Activated naive CD4-positive, alpha-beta T cell treated with anti-CD3 and anti-CD28 coated beads for 36 hours (primary cell): ENCODE measurements at places on chromosomes 3 and 15. TPM values are rescaled to one million over a fixed set of nuclear protein-coding genes. Genes with fewer than 3 reads are reported as not detected.

DNA sequence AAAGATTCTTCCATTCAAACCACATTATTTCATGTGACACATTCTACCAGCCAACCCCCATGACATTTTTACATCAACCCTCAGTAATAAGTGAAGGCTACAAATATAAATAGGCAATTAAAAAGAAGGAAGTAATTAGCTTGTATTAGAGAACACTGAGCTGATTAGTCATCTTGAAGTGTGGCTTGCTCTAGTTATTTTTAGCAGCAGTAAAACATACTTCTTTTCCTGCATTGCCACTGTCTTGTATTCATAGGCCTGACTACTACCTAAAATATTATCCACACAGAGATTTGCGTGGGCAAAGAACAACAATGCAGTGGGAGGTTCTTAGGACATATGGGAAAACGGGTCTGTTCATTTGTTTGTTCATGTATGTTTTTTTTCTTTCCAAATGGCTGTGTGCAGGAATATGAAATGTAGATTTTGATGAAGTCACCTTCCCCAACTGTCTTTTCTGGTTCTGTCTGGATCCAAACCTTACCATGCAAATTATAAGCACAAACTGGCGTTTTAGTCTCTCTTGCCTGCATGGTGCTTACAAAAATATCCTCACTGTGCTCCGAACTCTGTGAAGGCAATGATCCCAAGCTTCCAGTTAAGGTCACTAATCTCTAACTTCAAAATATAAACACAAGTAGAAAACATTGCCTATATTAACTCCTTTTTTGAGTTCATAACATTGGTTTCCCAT, 31.5 kb upstream of the TM4SF4 start:
- H3K36me3 ChIP-seq, result no peaks in the 10 kb centered on the region
- no peak for DNase-seq
- no peaks in the 10 kb centered on the region for H3K4me1 ChIP-seq
- no peak overlapping the region for H3K27ac ChIP-seq

GRCh38 chr3:1456781-1457311, 364.0 kb downstream of the CNTN6 start:
- H3K36me3 ChIP-seq, result no peaks in the 10 kb centered on the region
- H3K4me1 ChIP-seq, result no peaks in the 10 kb centered on the region
- H3K27me3 ChIP-seq, result no peaks in the 10 kb centered on the region
- DNase-seq, result no peak

DNA sequence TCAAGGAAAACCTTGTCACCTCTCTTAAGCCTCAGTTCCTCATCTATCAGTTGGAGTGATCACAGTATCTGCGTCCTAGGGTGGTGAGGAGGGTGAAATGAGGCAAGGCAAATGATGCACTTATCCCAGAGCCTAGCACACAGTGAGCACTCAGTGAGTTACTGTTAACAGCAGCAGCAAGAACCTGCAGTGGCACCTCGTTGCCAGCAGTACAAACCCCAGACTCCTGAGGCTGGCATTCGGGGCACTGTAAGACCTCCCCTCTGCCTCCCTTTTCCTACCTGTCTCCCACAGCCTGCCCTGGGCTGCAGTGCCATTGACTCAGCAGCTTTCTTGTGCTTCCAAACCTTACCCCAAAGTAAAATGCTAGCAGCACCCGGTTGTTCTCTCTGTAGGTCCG, 82.9 kb upstream of the EIF1B start:
- H3K36me3 ChIP-seq, result peaks cover 4% of the 10 kb centered on the region
- no peak for DNase-seq
- H3K27me3 ChIP-seq, result no peaks in the 10 kb centered on the region
- H3K4me1 ChIP-seq, result no peaks in the 10 kb centered on the region
- no peak overlapping the region for H3K4me3 ChIP-seq
- no peak overlapping the region for H3K27ac ChIP-seq

- H3K36me3 ChIP-seq, result no peaks in the 10 kb centered on the region
- H3K27ac ChIP-seq, result no peak overlapping the region
- no peaks in the 10 kb centered on the region for H3K4me1 ChIP-seq
These were observed 65.8 kb downstream of the SCN5A start for GRCh38 chr3:38583688-38584087.

- H3K4me1 ChIP-seq, result no peaks in the 10 kb centered on the region
- H3K4me3 ChIP-seq, result no peak overlapping the region
- no peak for DNase-seq
- no peaks in the 10 kb centered on the region for H3K36me3 ChIP-seq
- H3K27ac ChIP-seq, result no peak overlapping the region
- peaks cover 5% of the 10 kb centered on the region for H3K27me3 ChIP-seq
These were observed 39.3 kb downstream of the RHCG start for GRCh38 chr15:89457086-89457485.

GRCh38 chr3:15512166-15512565, 9.3 kb downstream of the COLQ start:
- H3K4me1 ChIP-seq, result no peaks in the 10 kb centered on the region

- H3K36me3 ChIP-seq, result peaks cover 5% of the 10 kb centered on the region
- no peak overlapping the region for H3K4me3 ChIP-seq
- no peaks in the 10 kb centered on the region for H3K27me3 ChIP-seq
- DNase-seq, result no peak
- no peaks in the 10 kb centered on the region for H3K4me1 ChIP-seq
These were observed 543.7 kb downstream of the FHIT start for GRCh38 chr3:60707452-60708020.

DNA sequence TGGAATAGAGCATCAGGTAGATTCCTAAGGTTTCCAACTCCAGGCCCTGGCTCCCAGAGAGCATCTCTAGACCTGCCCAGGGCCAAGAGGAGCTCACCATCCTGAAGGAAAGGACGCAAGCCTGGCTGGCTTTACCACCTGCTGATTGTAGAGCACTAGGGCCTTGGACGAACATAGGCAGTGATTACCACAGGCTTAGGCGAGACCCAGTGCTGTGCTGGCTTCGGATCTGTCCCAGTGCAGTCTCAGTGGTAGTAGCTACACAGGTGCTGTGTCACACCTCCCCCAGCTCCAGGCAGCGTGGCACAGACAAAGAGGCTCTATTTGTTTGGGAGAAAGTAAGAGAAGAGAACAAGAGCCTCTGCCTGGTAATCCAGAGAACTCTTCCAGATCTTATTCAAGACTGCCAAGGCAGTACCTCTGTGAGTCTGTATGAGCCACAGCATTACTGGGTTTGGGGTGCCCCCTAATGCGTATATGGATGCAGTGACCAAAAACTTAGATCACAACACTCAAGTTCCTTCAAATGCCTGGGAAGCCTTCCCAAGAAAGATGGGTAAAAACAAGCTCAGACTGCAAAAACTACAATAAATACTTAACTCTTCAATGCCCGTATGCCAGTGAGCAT, 25.4 kb downstream of the ISG20 start:
- H3K27me3 ChIP-seq, result peaks cover 2% of the 10 kb centered on the region
- peak; percentile 78 for DNase-seq
- no peak overlapping the region for H3K27ac ChIP-seq
- peaks cover 31% of the 10 kb centered on the region for H3K4me1 ChIP-seq
- H3K36me3 ChIP-seq, result no peaks in the 10 kb centered on the region

DNA sequence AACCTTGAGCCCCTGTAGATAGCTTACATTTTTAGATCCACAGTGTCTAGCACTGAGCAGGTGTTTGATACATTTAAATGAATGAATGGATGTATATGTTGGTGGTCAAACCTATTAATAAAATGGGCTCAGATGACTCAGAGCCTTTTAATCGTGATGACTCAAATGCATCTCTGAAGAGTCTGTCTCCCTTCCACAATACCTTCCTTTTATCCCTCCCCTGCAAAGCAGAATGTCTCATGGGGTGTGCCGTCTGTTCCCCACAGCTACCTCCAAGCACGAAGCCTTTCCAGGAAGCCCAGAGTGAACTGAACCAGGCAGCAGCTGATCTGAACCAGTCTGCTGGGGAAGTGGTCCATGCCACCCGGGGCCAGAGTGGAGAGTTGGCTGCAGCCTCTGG, 303.5 kb upstream of the TPM1 start:
- no peak overlapping the region for H3K27ac ChIP-seq
- H3K4me3 ChIP-seq, result no peak overlapping the region
- peaks cover 5% of the 10 kb centered on the region for H3K27me3 ChIP-seq
- no peaks in the 10 kb centered on the region for H3K4me1 ChIP-seq

DNA sequence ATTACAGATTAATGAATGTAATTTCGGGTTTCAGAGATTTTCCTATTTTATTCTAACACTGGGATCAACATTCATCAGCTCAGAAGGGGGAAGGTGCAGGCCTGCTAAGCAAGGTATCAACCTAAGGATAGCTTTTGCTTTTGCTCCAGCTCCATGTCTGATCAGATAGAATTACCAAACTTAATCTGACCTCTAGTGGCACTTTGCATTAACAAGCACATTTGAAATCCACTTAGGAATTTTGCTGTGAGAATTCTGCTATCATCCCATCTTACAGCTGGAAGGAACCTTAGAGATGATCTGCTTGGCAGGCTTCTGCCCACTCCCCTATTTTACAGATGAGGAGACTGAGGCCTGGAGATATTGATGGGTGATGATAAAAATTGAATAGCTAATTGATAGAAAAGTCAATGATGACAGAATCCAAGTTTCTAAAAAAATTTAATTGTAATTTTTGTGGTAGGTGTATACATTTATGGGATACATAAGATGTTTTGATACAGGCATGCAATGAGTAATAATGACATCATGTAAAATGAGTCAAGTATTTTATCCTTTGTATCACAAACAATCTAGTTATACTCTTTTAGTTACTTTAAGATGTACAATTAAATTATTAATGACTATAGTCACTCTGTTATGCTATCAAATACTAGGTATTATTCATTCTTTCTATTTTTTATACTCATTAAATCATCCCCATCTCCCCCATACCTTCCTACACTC, 209.2 kb upstream of the ZPLD1 start:
- peak; percentile 12 for DNase-seq
- no peaks in the 10 kb centered on the region for H3K36me3 ChIP-seq
- peaks cover 39% of the 10 kb centered on the region for H3K4me1 ChIP-seq
- no peak overlapping the region for H3K4me3 ChIP-seq
- H3K27me3 ChIP-seq, result no peaks in the 10 kb centered on the region

DNA sequence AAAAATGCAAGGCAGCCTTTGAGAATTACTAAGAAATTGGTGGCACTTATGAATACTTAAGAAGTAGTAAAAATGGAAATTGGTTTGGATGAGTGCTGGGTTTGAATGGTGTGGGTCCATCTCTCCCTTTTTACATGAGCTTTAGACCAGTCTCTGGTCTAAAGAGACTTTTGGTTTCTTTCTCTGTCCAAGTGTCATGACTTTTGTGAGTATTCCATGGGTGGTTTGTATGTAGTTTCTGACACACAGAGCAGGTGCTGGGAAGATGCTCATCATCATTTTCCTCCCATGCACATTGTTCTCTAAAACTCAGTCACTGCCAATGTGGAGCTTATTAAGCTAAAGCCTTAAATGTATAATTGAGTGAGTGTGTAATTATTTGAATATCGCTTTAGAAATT, 63.5 kb downstream of the KAT2B start:
- peaks cover 23% of the 10 kb centered on the region for H3K4me1 ChIP-seq
- no peak overlapping the region for H3K4me3 ChIP-seq
- no peak overlapping the region for H3K27ac ChIP-seq
- no peaks in the 10 kb centered on the region for H3K36me3 ChIP-seq
- H3K27me3 ChIP-seq, result no peaks in the 10 kb centered on the region
- DNase-seq, result no peak

- H3K4me3 ChIP-seq, result no peak overlapping the region
- H3K4me1 ChIP-seq, result no peaks in the 10 kb centered on the region
- no peaks in the 10 kb centered on the region for H3K27me3 ChIP-seq
- H3K36me3 ChIP-seq, result no peaks in the 10 kb centered on the region
- H3K27ac ChIP-seq, result no peak overlapping the region
- no peak for DNase-seq
These were observed 47.3 kb downstream of the IQSEC1 start for GRCh38 chr3:13025778-13026518.

- no peaks in the 10 kb centered on the region for H3K4me1 ChIP-seq
- H3K27ac ChIP-seq, result no peak overlapping the region
- no peaks in the 10 kb centered on the region for H3K27me3 ChIP-seq
- no peaks in the 10 kb centered on the region for H3K36me3 ChIP-seq
- no peak for DNase-seq
- H3K4me3 ChIP-seq, result no peak overlapping the region
These were observed 1036.5 kb downstream of the ROBO2 start for GRCh38 chr3:78076379-78076778.

DNA sequence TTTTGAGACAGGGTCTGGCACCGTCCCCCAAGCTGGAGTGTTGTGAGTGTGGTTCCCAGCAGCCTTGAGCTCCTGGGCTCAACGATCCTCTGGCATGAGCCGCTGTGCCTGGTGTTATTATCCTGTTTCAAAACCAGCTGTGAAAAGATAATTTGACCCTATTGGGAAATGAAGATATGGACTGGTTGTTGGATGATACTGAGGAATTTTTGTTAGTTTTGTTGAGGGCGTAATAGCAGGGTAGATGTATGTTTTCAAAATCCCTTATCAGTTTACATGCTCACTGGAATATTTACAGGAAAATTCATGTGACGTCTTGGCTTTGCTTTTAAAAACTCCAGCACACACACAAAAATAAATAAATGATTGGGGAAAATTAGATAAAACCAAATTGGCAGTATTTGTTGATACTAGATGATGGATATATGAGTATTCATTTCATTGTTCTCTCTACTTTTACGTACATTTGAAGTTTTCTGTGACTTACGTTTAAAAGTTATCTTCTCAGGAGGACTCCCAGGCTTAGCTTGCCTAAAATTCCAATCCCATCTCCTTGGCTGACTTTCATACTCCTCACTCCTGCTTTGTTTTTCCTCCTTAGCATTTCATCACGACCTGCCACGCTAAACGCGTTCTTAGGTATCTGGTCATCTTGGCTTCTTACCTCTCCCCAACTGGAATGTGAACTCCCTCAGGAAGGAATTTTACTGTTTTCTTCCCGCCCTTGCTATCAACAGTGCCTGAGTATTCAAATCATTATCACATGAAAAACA, 56.8 kb upstream of the TFRC start:
- H3K27me3 ChIP-seq, result no peaks in the 10 kb centered on the region
- no peak overlapping the region for H3K27ac ChIP-seq
- no peaks in the 10 kb centered on the region for H3K36me3 ChIP-seq
- DNase-seq, result no peak
- H3K4me1 ChIP-seq, result no peaks in the 10 kb centered on the region

DNA sequence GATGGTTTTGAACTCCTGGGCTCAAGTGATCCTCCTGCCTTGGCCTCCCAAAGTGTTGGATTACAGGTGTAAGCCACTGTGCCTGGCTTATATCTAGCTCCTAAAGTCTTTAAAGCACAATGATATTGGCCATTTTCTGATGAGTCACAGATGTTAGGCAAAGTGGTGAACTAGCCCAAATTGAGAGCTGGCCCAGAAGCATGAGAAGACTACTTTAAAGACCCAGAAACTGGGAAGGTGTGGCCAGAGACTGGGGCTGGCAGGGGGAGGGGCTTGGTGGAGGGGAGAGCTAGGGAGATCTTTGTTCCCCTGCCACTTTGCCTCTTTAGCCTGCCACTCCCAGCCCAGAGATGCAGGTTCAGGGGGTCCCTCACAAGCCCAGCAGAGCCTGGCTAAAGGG, 21.6 kb downstream of the CHRNA3 start:
- peaks cover 2% of the 10 kb centered on the region for H3K4me1 ChIP-seq
- no peak overlapping the region for H3K4me3 ChIP-seq
- no peaks in the 10 kb centered on the region for H3K36me3 ChIP-seq

The PIGBOS1 gene
- total RNA-seq, result 9.2 TPM

The TMEM202 gene
- total RNA-seq, result not detected

The ARL14 gene
- total RNA-seq, result not detected

The SGO1 gene
- 37.5 TPM for total RNA-seq

The PLSCR2 gene
- not detected for total RNA-seq

The NUSAP1 gene
- 287 TPM for total RNA-seq

The DNAH12 gene
- total RNA-seq, result 0.05 TPM

The IL5RA gene
- not detected for total RNA-seq
